ENCODE measurements at places on chromosomes 16 and 17.

DNA sequence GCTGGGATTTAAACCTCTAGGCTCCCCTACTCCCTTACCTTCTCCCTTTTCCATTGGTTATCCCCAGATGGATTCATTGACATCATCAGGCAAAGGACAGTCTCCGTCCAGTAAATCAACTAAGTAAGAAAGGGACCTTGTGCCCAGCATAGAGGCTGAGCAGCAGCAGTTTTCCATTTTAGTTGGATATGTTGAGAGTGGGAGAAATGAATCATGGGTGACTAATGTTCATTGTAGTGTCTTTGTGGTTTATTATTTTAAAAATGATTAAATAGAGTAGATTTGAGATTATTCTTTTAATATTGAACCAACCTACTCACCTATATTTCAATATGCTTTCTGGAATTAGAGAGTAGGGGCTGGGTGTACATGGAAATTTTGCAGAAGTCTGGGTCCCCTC lies 99.4 kb upstream of the CACNG3 start:
- no peak for DNase-seq

DNA sequence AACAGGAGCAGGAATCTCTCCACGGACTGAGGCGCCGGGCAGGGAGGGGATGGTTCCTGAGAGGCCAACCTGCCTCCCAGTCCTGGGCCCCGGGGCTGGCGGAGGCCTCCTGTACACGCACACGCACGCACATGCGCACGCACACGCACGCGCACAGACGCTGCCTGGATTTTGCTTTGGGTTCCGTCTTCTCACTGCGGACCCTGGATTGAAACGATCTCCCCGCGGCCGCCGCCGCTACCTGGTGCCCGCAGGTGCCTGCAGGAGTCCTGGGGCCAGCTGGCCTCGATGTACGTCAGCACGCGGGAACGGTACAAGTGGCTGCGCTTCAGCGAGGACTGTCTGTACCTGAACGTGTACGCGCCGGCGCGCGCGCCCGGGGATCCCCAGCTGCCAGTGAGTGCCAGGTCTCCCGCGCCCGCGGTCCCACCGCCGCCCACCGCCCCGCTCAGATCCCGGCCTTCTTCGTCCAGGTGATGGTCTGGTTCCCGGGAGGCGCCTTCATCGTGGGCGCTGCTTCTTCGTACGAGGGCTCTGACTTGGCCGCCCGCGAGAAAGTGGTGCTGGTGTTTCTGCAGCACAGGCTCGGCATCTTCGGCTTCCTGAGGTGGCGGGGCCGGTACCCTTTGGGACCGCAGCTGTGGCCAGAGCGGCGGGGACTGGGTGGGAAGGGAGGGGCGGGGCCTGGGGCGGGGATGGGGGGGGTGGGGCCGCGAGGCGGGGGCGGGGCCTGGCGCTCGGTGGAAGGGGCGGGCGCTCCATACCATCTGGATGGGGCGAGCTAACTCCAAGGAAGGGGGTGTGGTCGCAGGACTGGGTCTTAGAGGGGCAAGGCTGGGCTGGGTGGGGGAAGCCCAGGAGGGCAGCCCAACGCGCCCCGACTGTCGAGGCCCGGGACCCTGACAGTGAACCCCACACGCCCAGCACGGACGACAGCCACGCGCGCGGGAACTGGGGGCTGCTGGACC lies 12.3 kb downstream of the CES4A start:
- no peak for DNase-seq

DNA sequence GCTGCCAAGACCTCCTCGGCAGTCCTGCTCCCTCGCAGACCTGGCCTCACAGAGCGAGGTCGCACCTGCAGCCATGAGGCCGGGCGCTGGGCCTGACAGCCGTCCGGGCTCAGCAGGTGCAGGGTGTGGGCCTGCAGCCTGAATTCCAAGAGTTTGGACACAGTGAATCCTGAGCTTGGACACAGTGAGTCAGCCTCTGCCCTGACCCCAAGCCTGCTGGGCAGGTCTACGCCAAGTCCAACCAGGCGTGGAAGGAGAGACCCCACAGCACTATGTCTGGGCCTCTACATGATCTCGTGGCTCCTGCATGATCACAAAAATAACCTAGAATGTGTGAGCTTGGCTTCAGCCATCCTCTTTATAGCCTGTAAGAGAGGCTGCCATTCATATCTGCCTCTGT lies 121.0 kb downstream of the C16orf95 start:
- DNase-seq = no peak

- no peak for DNase-seq
Measured at GRCh38 chr16:85990861-85991301, 91.9 kb downstream of the IRF8 start.

DNA sequence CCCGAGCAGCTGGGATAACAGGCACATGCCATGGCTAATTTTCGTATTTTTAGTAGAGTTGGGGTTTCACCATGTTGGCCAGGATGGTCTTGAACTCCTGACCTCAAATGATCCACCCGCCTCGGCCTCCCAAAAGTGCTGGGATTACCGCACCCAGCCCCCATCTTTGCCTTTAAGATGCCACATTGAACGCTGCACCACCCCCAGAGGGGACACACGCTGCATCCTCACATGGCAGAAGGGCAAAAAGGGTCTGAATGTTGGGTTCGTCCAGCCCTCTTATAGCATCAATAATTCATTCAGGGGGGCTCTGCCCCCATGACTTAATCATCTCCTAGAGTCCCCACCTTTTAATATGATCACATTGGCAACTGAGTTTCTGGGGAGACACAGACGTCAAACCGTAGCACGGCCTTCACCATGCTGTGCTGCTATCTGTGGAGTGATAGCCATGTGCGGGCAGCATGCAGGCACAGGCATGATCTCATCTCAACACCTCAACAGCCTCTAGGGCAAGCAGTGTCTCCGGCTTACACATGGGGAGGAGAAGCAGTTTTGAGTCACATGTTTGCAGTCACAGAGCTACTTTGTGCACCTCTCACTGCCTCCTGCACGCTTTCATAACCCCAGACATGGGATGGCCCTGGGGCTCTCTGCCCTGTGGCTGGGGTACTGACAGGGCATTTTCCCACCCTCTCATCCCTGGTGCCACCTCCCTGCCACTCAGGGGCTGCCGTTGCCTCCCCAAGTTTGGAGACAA lies 30.0 kb downstream of the IL21R start:
- no peak for DNase-seq

- DNase-seq = no peak
Measured at GRCh38 chr17:62084585-62084984, 19.5 kb upstream of the MED13 start.

GRCh38 chr17:77131904-77132303 lies 8.9 kb upstream of the SEC14L1 start:
- DNase-seq = no peak

- DNase-seq = no peak
Measured at GRCh38 chr17:53100126-53100525, 722.6 kb upstream of the KIF2B start.

All from NCI-H187 treated with DMSO at 0.1 percent for 48 hours (cell line).